ENCODE measurements at places on chromosomes 2 and 18. TPM values are rescaled to one million over a fixed set of nuclear protein-coding genes. Genes with fewer than 3 reads are reported as not detected.

Gene E2F6
- total RNA-seq, result 13.8 TPM

Gene CRYGC
- total RNA-seq, result not detected

Gene ST6GAL2
- 0.11 TPM for total RNA-seq

Gene FOXD4L1
- total RNA-seq, result 0.12 TPM

Gene COL4A4
- 2.7 TPM for total RNA-seq

Gene COLEC11
- total RNA-seq, result not detected

Gene TEKT4
- not detected for total RNA-seq

Gene IL1RN
- total RNA-seq, result not detected

Gene EVA1A
- 35.9 TPM for total RNA-seq

Gene PROKR1
- not detected for total RNA-seq

Gene UGT1A5
- not detected for total RNA-seq

Gene SLC14A1
- total RNA-seq, result 13.3 TPM

Gene NLRC4
- not detected for total RNA-seq

Gene SLC4A3
- total RNA-seq, result 9.5 TPM

Gene IFIH1
- 5.7 TPM for total RNA-seq

Gene TGFA
- not detected for total RNA-seq

Gene UPP2
- not detected for total RNA-seq

Gene ZC3H15
- total RNA-seq, result 103 TPM

Gene UGP2
- total RNA-seq, result 127 TPM

Gene KIAA2012
- not detected for total RNA-seq

Gene EN1
- total RNA-seq, result under 0.01 TPM

Data from uterine smooth muscle cell (primary cell).